CD4-positive, alpha-beta memory T cell (primary cell): ENCODE measurements at places on chromosomes 12 and 14. TPM values are rescaled to one million over a fixed set of nuclear protein-coding genes. Genes with fewer than 3 reads are reported as not detected.

TEX52 gene
- not detected for total RNA-seq

- no peak for DNase-seq
Observed at GRCh38 chr14:29587046-29587445, 340.6 kb downstream of the PRKD1 start.

CMA1 gene
- total RNA-seq = not detected

DNA sequence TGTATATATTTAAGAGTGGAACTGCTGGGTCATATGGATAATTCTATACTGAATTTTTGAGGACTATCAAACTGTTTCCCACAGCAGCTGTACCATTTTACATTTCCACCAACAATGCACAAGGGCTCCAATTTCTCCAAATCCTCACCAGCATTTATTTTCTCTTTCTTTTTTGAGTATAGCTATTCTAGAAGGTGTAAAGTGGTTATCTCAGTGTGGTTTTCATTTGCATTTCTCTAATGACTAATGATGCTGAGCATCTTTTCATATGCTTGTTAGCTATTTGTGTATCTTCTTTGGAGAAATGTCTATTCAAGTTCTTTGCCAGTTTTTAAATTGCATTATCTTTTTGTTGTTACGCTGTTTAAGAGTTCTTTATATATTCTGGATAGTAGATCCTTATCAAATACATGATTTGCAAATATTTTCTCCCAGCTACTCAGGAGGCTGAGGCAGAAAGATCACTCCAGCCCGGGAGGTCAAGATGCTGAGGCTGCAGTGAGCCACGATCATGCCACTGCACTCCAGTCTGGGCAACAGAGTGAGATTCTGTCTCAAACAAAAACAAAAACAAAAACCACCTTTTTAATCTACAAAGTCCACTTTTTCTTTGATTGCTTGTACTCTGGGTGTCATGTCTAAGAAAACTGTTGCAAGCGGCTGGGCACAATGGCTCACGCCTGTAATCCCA lies 32.8 kb downstream of the GTF2A1 start:
- no peak for DNase-seq

TRPV4 gene
- total RNA-seq = not detected

DNA sequence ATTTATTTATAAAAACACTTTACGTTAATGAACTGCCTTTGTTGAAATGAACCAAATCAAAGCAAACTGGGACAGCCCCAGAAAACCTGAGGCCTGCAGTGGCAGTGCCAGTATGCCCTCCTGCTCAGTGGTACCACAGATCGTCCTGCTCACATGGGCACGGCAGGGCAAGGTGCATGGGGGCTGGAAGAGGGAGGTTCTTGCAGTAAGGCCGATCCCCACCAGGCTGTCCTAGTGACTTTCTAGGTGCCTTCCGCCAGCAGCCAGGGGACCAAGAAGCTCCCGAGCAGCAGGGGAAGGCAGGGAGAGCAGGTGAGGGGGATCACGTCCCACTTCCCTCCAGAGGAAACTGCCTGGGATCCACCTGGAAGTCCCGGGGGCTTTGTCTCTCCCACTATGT lies 63.9 kb downstream of the TESC start:
- no peak for DNase-seq

DNA sequence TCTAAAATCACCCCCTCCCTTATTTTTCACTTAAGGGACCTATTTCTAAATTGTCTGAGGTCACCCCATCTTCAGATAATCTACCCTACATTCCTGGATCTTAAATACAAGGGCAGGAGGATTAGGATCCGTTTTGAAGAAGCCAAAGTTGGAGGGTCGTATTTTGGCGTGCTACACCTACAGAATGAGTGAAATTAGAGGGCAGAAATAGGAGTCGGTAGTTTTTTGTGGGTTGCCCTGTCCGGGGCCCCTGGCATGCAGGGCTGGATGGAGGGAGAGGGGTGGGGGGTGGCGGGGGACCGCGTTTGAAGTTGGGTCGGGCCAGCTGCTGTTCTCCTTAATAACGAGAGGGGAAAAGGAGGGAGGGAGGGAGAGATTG lies 300 bp upstream of the CCND2 start:
- DNase-seq = no peak

KCNMB4 gene
- total RNA-seq = 1.1 TPM

RESF1 gene
- total RNA-seq = 539 TPM

DNA sequence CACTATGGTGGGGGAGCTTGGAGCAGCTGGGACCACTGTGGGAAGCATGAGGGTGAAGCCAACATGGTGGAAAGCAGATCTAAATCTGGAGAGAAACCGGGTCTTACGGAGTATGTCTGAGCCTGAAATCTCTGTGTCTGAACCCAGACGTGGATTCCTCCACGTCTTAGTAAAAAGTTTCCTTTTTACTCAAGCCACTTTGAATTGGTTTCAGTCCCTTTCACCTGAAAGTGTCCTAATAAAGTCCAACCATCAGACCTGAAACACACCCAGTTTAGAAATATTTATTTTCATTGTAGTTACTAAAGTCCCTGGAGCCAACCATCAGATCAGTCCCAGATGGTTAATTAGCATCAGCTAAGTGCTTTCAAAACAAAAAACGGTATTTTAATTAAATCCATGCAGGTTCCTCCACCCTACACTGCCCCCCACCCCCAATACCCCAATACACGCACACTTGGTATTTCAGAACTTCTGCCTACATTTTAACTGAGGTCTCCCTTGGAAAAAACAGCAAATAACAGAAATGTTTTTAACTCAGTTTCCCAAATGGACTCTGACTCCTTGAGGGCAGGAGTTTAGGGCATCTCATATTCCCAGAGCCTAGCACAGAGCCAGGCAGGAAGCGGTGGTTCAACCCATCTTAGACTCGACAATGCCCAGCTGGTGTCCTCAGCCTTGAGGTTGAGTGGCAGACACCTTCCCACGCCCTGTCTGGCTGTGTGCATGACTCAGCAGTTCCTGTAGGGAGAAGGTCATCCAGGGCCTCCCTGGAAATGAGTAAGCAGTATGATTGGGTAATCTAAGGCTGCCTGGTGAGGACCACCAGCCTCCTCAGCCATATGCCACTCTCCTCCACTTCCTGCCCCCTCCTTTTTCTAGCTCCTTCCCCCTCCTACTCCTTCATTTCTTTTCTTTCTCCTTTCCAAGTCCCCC lies 175.8 kb downstream of the TTC8 start:
- DNase-seq = no peak

GRCh38 chr12:109880043-109880931 lies at the start of gene GLTP:
TSS of gene GLTP (minus strand) at chr12:109880541. CDS start at chr12:109880374, 167 bp downstream.
- peak; percentile 95 for DNase-seq

DNA sequence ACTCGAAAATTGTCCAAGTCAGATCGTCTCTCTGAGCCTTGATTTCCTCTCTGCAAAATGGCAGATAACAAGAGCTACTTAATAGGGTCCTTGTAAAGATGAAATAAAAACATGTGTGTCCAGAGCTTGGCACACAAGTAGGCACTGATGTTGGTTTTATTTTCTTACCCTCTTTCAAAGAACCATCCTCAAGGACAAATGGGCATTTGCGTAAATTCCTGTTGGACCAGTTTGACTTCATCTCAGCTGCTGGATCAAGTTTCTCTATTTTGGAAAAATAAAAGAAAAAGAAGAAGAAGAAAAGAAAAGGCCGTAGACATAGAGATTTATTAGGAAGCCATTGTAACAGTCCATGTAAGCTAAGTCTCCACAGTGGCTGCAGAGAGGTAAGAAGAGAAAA lies 47.2 kb downstream of the MAP1LC3B2 start:
- DNase-seq = no peak

DNA sequence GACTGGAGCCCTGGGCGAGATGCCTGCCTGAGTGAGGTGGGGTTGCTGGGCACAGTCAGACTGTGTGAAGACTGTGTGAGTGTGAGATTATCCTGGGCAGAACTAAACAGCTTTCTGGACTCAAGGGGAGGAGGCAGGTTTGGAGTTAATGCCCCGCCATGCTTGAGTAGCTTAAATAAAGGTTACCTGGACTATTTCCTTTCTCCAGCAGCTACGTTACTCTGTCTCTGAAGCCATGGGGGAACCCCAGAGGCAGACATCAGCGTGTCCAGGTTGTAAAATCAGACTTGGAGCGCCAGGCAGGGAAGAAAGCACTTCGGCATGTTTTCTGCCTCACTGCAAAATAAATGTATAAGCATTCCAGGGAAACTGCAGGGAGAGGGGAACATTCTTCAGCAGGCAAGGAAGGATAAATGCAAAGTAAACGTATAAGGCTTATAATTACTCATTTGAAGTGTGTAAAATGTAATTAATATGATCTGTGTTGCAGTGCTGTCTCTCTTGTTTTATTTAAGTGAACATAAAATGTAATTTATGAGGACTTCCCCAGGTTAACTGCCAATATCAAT lies 129.7 kb downstream of the CHST11 start:
- no peak for DNase-seq

PSMB11 gene
- not detected for total RNA-seq

GRCh38 chr12:12442548-12443071 lies 85.7 kb downstream of the BORCS5 start:
- no peak for DNase-seq

- no peak for DNase-seq
Observed at GRCh38 chr12:54394281-54394719, 9.8 kb upstream of the ZNF385A start.

PTPRR gene
- not detected for total RNA-seq
